CD4-positive, alpha-beta T cell treated with Interleukin-10 for 1 hour (primary cell): ENCODE measurements at places on chromosomes 4 and X.

- DNase-seq = no peak
These were observed 1315.1 kb upstream of the PCDH7 start for GRCh38 chr4:29405116-29405515.

- DNase-seq = no peak
These were observed 32.2 kb downstream of the RNF4 start for GRCh38 chr4:2501034-2501594.

DNA sequence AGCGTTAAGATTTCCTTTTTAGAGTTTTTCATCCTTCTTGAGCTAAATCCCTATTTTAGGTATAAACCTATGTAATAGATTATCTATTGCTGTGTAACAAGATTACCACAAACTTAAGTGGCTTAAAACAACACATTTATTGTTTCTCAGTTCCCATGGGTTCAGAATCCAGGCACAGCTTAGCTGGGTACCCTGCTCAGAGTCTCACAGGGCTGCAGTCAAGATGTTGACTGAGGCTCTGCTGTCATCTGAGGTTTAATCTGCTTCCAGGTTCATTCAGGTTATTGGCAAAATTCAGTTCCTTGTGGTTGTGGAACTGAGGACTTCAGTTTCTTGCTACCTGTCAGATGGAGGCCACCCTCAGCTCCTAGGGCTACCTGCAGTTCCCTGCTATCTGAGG is 60.9 kb downstream of the GK start:
- no peak for DNase-seq

GRCh38 chrX:22193851-22194659 is 78.7 kb upstream of the CBLL2 start:
- DNase-seq = no peak

- DNase-seq = no peak
These were observed 54.7 kb downstream of the AMER1 start for GRCh38 chrX:64150775-64151174.

GRCh38 chr4:6714954-6715353 is 1.0 kb upstream of the BLOC1S4 start:
- no peak for DNase-seq

GRCh38 chrX:110310896-110311295 is 7.0 kb downstream of the AMMECR1 start:
- peak; percentile 53 for DNase-seq
